Memory B cell (primary cell): ENCODE measurements at places on chromosomes 16 and 17.

- peaks cover 41% of the 10 kb centered on the region for H3K4me1 ChIP-seq
- no peak for DNase-seq
- no peak overlapping the region for H3K27ac ChIP-seq
- no peaks in the 10 kb centered on the region for H3K27me3 ChIP-seq
- H3K4me3 ChIP-seq: no peak overlapping the region
- peaks cover 10% of the 10 kb centered on the region for H3K36me3 ChIP-seq
Observed at GRCh38 chr17:60386147-60387058, 5.5 kb downstream of the USP32 start.

GRCh38 chr17:29252101-29252791 lies 5.6 kb downstream of the CRYBA1 start:
- DNase-seq: no peak
- H3K27me3 ChIP-seq: no peaks in the 10 kb centered on the region
- H3K4me3 ChIP-seq: no peak overlapping the region
- no peak overlapping the region for H3K27ac ChIP-seq
- peaks cover 5% of the 10 kb centered on the region for H3K36me3 ChIP-seq

DNA sequence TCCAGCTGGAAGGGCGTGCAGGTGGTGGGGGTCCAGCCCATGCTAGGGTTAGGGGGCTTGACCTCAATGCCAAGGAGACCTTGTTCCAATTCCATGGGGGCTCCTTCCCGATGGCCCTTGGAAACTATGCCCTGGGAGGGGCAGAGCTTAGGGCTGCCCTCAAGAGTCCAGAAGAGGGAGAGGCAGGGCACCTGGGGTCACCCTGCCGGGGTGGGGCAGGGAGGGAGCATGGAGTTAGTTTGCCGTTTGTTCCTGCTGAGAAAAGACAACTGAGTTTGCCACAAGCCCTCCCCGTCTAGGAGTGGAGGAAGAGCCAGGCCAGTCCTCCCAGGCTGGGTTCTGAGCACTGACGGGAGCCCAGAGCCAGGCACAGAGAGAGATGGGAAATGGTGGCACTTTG lies 21.4 kb downstream of the MMP15 start:
- peaks cover 2% of the 10 kb centered on the region for H3K36me3 ChIP-seq
- no peaks in the 10 kb centered on the region for H3K4me1 ChIP-seq
- peaks cover 8% of the 10 kb centered on the region for H3K27me3 ChIP-seq
- no peak for DNase-seq
- no peak overlapping the region for H3K27ac ChIP-seq

DNA sequence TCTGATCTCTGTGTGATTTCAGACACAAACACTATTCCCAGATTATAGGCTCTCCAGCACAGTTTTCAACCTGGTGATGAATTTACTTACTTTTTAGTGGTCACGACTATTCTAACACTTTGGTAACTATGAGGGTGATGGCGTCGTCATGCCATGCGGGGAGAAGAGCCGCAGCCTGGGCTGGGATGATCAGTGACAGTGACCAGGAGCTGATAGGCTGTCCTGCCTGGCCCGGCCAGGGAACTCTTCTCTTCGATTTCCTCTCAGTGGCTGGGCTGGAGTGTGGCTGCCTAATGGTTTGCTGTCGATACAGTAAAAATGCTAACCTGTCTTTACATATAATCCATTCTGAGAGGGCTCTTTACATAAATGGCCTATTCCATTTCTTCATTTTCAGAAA lies 113.1 kb downstream of the IRX3 start:
- peaks cover 8% of the 10 kb centered on the region for H3K27me3 ChIP-seq
- no peaks in the 10 kb centered on the region for H3K36me3 ChIP-seq
- no peak overlapping the region for H3K4me3 ChIP-seq
- DNase-seq: no peak

DNA sequence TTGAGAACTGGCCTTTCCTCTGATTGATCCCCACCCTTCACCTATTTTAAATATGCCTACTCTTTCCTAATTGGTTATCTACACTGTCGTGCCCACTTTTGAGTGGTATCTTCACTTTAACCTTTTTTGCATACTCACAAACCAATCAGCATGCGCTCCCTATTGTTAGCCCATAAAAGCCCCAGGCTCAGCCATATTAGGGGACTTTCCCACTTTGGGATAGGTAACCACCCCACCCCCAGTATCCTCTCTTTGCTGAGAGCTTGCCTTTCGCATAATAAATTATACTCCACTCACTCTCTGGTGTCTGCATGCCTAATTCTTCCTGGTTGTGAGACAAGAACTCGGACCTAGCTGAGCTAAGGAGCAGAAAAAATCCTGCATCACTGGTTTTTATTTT lies 59.5 kb upstream of the NOL11 start:
- H3K36me3 ChIP-seq: peaks cover 15% of the 10 kb centered on the region
- no peak overlapping the region for H3K27ac ChIP-seq
- no peaks in the 10 kb centered on the region for H3K4me1 ChIP-seq
- H3K4me3 ChIP-seq: no peak overlapping the region

DNA sequence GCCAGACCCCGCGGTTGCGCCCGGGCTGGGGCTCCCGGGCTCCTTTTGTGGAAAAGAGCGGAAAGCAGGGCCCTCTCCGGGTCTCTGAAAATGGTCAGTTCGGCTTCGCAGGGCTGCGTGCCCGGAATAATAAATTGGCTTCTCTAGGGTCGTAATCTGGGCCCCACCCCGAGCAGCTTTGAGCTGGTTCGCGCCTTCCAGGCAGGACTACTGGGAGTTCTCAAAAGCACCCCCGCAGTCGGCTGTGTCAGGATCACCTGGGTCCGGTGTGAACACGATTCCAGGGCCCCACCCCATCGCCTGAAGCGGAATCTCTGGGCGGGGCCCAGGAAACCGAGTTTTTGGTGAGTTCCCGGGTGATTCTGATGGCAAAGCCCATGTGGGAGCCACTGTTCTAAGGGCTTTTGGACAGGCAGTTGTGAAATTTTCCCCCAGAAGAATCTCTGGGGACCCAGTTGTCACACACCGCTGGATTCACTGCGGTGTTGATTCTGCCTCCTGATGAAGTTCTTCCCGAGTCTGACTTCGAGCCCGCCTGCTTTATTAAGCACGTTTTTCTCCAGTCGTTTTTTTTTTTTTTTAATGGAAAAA lies 77.0 kb downstream of the MRC2 start:
- H3K27ac ChIP-seq: no peak overlapping the region
- DNase-seq: no peak
- H3K4me1 ChIP-seq: peaks cover 3% of the 10 kb centered on the region
- H3K4me3 ChIP-seq: peak overlapping the region; percentile 75
- no peaks in the 10 kb centered on the region for H3K36me3 ChIP-seq
- H3K27me3 ChIP-seq: peaks cover 12% of the 10 kb centered on the region

DNA sequence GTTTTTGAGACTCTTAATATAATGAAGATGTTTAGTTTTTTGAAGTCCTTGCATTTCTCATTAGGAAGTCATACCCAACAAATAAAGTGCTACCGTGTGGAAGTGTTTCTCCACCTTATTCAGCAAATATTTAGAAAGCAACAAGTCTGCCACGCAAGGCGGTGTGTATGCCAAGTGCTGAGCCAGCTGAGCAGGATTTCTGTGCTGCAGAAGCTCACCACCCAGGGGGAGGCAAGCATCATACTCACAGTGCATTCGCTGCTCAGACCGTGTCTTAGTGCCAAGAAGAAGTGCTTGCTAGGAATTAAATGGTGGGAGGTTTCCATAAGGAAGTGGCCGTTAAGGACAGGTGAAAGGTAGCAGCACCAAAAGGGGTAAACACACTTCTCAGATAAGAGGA lies 111.2 kb downstream of the ARHGAP44 start:
- H3K4me1 ChIP-seq: no peaks in the 10 kb centered on the region
- H3K27me3 ChIP-seq: peaks cover 5% of the 10 kb centered on the region
- H3K27ac ChIP-seq: no peak overlapping the region
- H3K36me3 ChIP-seq: peaks cover 19% of the 10 kb centered on the region

DNA sequence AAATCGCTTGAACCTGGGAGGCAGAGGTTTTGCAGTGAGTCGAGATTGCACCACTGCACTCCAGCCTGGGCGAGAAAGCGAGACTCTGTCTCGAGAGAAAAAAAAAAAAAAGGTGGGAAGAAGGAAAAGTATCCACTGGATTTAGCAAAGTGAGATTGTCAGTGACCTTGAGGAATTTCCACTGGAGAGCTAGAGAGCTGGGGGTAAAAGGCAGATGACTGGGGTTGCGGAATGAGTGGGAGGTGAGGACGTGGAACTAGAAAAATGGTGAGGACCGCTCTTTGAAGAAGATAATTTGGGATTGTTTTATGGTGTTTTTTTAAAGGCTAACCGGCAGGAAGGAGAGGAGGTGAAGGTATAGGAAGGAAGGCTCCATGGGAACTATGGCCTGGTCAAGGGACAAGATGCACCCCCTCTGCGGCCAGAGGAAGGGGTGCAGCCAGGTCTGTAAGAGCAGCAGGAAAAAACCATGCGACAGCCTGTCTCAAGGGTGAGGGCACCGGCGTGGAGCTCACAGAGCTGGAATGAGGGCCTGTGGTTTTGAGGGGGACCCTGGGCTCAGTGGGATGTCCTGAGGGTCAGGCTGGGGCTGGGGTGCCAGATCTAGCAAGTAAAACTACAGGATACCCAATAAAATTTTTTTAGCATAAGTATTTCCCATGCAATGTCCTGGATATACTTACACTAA lies 694 bp upstream of the MLST8 start:
- H3K27ac ChIP-seq: peak overlapping the region; percentile 91
- H3K27me3 ChIP-seq: no peaks in the 10 kb centered on the region
- H3K4me3 ChIP-seq: peak overlapping the region; percentile 91
- H3K4me1 ChIP-seq: peaks cover 21% of the 10 kb centered on the region
- DNase-seq: no peak
- H3K36me3 ChIP-seq: peaks cover 11% of the 10 kb centered on the region

DNA sequence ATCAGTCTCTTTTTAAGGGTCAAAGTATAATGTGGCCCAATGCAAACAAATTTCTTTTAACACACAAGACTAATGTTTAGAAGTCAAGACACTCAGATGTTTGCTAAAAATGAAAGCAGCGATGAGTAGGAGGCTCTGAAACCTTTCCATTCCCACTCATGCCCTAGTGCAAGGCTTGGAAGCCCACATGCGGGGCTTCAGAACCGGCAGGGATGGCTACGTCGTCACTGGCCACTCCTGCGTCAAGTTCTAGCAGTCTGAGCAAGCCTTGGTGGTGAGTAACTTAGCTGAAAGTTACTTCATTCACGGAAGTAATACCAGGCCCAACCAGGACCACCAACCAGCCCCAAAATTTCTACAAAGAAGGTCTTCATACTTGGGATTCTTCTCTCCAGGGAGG lies 14.8 kb upstream of the TMED6 start:
- H3K36me3 ChIP-seq: peaks cover 38% of the 10 kb centered on the region
- H3K27me3 ChIP-seq: no peaks in the 10 kb centered on the region
- H3K27ac ChIP-seq: peak overlapping the region; percentile 65
- H3K4me1 ChIP-seq: peaks cover 33% of the 10 kb centered on the region

DNA sequence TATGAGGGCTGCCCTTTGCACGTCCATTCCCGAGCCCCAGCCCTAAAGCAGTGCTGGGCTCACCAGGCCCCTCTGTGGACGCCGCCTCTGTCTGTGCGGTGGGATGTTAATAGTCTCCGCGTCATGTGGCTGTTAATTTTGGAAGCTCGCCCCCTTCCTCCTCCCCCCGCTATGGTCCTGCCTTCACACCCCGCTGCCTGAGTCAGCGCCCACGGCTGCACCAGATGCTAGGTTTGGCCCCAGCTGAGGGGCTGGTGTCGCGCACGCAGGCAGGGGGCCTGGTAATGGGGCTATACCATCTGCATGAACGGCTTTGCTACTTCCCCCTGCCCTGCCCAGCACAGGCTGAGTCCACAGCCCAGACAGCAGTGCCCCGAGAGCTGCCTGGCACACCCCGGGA lies 4.1 kb upstream of the SSTR5 start:
- H3K36me3 ChIP-seq: no peaks in the 10 kb centered on the region
- peaks cover 19% of the 10 kb centered on the region for H3K27me3 ChIP-seq
- H3K4me1 ChIP-seq: no peaks in the 10 kb centered on the region
